Astrocyte (in vitro differentiated cells and primary cell): ENCODE measurements at places on chromosomes 12 and 14. TPM values are rescaled to one million over a fixed set of nuclear protein-coding genes. Genes with fewer than 3 reads are reported as not detected.

The NTF3 gene
- total RNA-seq: 8.9 and 9.6 TPM in 2 replicates

- DNase-seq: peak; percentile 33
- no peaks in the 10 kb centered on the region for H3K27me3 ChIP-seq
- no peak overlapping the region for H3K4me3 ChIP-seq
- H3K36me3 ChIP-seq: no peaks in the 10 kb centered on the region
- H3K27ac ChIP-seq: no peak overlapping the region
These were observed 3.5 kb downstream of the AICDA start for GRCh38 chr12:8609061-8609570.

The PZP gene
- not detected in 2 replicates for total RNA-seq

DNA sequence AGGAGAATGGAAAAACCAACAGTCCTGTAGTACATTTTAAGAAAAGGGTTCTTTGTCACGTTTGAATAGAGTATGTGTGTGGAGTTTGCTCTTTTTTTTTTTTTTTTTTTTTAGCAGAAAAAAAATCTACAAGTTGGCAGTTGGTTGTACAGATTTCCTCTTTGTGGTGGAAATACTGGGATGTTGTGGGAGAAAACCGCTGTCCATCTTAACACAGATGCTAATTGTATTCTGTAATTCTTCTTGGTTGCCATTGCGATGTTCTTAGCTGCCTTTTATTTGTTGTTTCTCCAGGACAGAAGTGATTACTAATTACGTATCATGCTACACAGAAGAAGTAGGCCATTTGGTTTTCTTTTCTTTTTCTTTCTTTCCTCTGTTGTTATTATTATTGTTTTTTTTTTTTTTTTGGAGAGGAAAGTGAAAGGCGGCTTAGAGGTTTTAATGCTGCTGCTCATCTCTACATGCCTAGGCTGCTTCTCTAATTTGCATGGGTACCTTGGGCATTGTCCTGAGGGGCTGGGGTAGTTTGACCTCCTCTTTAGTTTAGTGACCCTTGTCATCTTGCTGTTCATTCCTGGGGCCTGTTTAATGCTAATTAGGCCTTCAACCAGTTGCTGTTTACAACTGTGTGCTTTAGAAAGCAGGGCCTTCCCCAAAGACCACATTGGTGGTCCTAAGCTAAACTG is 94.7 kb downstream of the TMTC2 start:
- H3K4me1 ChIP-seq: no peaks in the 10 kb centered on the region
- no peak overlapping the region for H3K4me3 ChIP-seq
- no peaks in the 10 kb centered on the region for H3K27me3 ChIP-seq

- no peaks in the 10 kb centered on the region for H3K4me1 ChIP-seq
- H3K36me3 ChIP-seq: no peaks in the 10 kb centered on the region
- no peak overlapping the region for H3K4me3 ChIP-seq
- no peak overlapping the region for H3K27ac ChIP-seq
These were observed 23.8 kb upstream of the PCNX4 start for GRCh38 chr14:60067882-60068281.

DNA sequence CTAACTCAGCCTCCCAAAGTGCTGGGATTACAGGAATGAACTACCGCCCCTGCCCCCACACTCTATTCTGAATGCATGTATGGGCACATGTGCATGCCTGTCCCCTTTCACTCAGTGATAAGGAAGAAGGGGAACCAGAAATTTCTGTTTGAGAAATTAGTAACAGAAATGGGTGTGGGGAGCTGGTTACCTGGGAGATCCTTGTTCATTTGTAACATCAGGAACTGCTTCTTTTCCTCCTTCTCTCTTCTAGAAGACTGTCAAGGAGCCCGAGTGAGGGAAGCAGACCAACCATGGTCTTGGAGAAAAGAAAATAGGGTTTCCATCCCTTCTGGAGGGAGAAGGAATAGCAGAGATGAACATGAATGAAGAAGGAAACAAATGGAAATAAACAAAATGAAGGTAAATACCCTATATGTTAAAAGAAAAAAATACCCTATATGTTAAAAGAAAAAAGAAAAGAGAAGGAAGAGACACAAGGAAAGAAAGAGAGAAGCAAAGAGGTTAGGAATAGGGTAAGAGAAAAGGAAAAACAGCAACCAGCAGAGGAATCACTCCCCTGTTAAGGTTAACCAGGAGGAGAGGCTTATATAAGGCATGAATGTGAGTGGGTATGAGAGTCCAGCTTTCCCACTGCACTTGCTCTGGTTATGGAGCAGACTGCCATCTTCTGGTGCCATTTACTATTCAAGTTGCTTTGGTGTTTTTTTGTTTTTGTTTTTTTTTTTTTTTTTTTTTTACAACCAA is 3.3 kb downstream of the PPP1R3E start:
- peaks cover 15% of the 10 kb centered on the region for H3K4me1 ChIP-seq
- no peak overlapping the region for H3K27ac ChIP-seq
- peak; percentile 39 for DNase-seq
- no peaks in the 10 kb centered on the region for H3K27me3 ChIP-seq
- H3K4me3 ChIP-seq: no peak overlapping the region
- H3K36me3 ChIP-seq: no peaks in the 10 kb centered on the region
